ENCODE measurements at places on chromosomes 7 and 10. TPM values are rescaled to one million over a fixed set of nuclear protein-coding genes. Genes with fewer than 3 reads are reported as not detected.

- no peak overlapping the region for H3K27ac ChIP-seq
- DNase-seq: no peak
- no peaks in the 10 kb centered on the region for H3K27me3 ChIP-seq
- peaks cover 14% of the 10 kb centered on the region for H3K36me3 ChIP-seq
- peaks cover 15% of the 10 kb centered on the region for H3K4me1 ChIP-seq
- H3K4me3 ChIP-seq: no peak overlapping the region
These were observed 7.5 kb downstream of the HIBADH start for GRCh38 chr7:27655184-27655583.

DNA sequence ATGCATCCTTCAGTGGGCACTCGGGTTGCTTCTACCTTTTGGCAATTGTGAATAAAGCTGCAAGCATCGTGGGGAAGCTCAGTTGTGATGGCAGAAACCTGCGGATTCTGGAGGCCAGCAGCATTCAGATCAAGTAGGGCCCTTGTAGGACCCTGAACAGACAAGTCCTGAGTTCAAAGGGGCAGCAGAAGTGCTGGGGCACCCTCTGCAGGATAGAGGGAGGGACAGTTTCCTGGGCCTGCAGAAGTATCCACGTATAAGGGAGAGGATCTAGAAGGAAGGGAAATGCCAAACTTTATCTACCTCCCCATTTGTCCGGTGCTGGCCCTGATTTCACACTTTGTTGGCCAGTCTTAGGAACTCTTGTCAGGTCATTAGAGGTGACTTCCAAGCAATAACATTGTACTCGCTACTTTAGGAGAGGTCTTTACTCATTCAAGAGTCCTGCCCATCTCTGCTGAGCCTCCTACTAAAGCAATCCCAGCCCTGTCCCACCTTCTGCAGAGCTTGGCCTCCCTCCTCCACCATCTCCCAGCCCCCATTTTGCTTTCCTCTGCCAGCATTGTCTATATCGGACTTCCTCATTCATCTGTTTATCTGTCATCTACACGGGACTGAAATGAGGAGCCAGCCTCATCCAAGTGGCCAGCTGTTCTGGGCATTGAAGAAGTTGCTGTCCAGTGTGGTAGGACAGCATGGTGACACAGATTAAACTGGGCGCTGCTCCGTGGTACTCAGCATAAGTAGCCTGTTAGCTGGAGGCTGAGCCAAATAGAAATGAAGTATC, 26.6 kb upstream of the R3HCC1L start:
- H3K27ac ChIP-seq: no peak overlapping the region
- H3K4me1 ChIP-seq: no peaks in the 10 kb centered on the region
- no peak for DNase-seq
- H3K27me3 ChIP-seq: peaks cover 52% of the 10 kb centered on the region

GRCh38 chr10:2938869-2939268, 128.5 kb upstream of the PFKP start:
- no peaks in the 10 kb centered on the region for H3K36me3 ChIP-seq
- no peak overlapping the region for H3K4me3 ChIP-seq
- H3K27ac ChIP-seq: no peak overlapping the region

DNA sequence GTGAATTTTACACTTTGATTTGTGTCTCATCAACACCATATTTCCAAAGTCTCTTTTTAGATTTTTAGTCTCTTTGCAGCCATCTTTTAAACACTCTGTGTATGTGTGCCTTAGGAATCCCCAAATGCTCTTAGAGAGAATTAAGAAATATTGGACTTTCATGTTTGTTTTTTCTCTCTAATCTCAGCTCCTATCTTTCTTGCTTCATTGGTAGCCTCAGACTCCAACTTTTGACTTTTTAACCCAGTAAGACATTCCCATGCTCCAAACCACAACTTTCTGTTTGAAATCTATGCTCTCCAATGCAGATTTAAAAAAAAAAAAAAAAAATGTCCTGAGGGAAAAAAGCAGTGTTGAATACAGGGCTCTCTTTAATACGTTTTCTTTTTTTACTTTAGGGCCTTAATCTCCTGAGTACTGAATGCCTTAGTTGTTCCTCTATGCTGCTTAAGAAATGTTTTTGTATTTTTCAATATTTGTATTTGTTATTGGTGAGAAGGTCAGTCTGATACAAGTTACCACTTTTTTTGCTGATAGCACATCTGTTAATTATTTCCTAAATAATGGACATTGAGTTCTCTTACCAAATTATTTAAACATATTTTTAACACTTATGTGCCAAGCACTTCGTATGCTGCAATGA, 489.9 kb downstream of the NXPH1 start:
- H3K36me3 ChIP-seq: no peaks in the 10 kb centered on the region
- DNase-seq: no peak
- H3K27me3 ChIP-seq: no peaks in the 10 kb centered on the region
- no peak overlapping the region for H3K27ac ChIP-seq

DNA sequence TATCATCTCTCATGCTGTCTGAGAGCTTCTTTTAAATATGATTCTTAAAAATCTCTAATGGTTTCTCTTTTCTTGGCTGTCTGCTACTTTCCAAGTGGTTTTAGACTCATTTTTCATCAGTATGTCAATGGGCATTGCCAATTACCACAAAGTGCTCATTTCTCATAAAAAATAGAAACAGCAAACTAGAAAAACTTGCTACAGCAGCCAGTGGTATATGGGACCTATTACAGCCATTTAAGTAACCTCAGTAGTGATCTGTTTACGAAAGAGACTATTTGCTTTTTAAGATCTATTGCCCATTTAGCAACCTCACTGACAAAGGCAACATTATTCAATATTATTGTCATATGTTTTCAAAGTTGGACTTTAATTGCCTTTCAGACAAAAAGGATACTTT, 207.1 kb upstream of the RHOBTB1 start:
- H3K36me3 ChIP-seq: no peaks in the 10 kb centered on the region
- no peak for DNase-seq
- H3K27me3 ChIP-seq: peaks cover 3% of the 10 kb centered on the region
- no peak overlapping the region for H3K4me3 ChIP-seq

- no peaks in the 10 kb centered on the region for H3K27me3 ChIP-seq
- H3K27ac ChIP-seq: peak overlapping the region; percentile 90
- H3K4me3 ChIP-seq: no peak overlapping the region
- DNase-seq: no peak
- H3K4me1 ChIP-seq: peaks cover 41% of the 10 kb centered on the region
These were observed 32.8 kb downstream of the SLC16A12 start for GRCh38 chr10:89502549-89502948.

- H3K36me3 ChIP-seq: no peaks in the 10 kb centered on the region
- no peak overlapping the region for H3K4me3 ChIP-seq
- peaks cover 27% of the 10 kb centered on the region for H3K27me3 ChIP-seq
- peaks cover 4% of the 10 kb centered on the region for H3K4me1 ChIP-seq
These were observed 76.4 kb downstream of the CALN1 start for GRCh38 chr7:72335561-72336381.

- no peaks in the 10 kb centered on the region for H3K36me3 ChIP-seq
- no peak overlapping the region for H3K4me3 ChIP-seq
- DNase-seq: no peak
- no peaks in the 10 kb centered on the region for H3K27me3 ChIP-seq
These were observed 118.3 kb downstream of the RAPGEF5 start for GRCh38 chr7:22238354-22239311.

GRCh38 chr10:110786172-110786571, 85.6 kb upstream of the PDCD4 start:
- H3K4me3 ChIP-seq: no peak overlapping the region
- DNase-seq: no peak
- H3K27ac ChIP-seq: no peak overlapping the region
- H3K4me1 ChIP-seq: peaks cover 15% of the 10 kb centered on the region
- no peaks in the 10 kb centered on the region for H3K36me3 ChIP-seq

GRCh38 chr10:122148876-122149560, 122.1 kb upstream of the BTBD16 start:
- no peak for DNase-seq
- peak overlapping the region; percentile 92 for H3K27ac ChIP-seq
- no peak overlapping the region for H3K4me3 ChIP-seq
- peaks cover 51% of the 10 kb centered on the region for H3K4me1 ChIP-seq
- H3K27me3 ChIP-seq: no peaks in the 10 kb centered on the region

GRCh38 chr10:104218751-104219150, 13.4 kb downstream of the CFAP43 start:
- no peak overlapping the region for H3K4me3 ChIP-seq
- H3K27me3 ChIP-seq: peaks cover 39% of the 10 kb centered on the region
- no peaks in the 10 kb centered on the region for H3K36me3 ChIP-seq
- H3K27ac ChIP-seq: no peak overlapping the region
- H3K4me1 ChIP-seq: no peaks in the 10 kb centered on the region
- DNase-seq: no peak

GRCh38 chr10:26479766-26480492, 41.8 kb downstream of the APBB1IP start:
- H3K36me3 ChIP-seq: no peaks in the 10 kb centered on the region
- no peak overlapping the region for H3K4me3 ChIP-seq
- no peak overlapping the region for H3K27ac ChIP-seq

DNA sequence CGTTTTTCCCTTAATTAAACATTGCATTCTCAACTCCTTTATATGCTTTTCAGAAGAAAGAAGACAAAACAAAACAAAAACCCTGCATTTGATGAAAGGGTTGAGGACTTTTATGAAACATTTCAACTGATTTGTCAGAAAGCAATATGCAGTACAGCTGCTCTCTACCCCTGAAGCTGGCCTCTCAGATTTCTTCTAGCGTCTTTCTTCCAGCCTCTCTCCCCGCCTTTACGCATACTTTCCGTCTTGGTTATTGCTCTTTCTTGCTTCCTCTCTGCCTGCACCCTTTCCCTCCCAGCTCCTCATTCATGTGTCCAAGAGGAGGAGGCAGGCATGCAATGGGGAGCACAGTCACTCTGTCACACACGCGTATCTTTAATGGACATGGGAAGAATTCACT, 91.0 kb upstream of the COL1A2 start:
- peak overlapping the region; percentile 10 for H3K4me3 ChIP-seq
- peak overlapping the region; percentile 95 for H3K27ac ChIP-seq
- peaks cover 5% of the 10 kb centered on the region for H3K36me3 ChIP-seq
- DNase-seq: no peak
- H3K4me1 ChIP-seq: peaks cover 74% of the 10 kb centered on the region

GRCh38 chr7:113291058-113291457, 172.7 kb upstream of the SMIM30 start:
- H3K27ac ChIP-seq: no peak overlapping the region
- no peak overlapping the region for H3K4me3 ChIP-seq
- H3K27me3 ChIP-seq: peaks cover 6% of the 10 kb centered on the region
- H3K36me3 ChIP-seq: no peaks in the 10 kb centered on the region
- no peak for DNase-seq

DNA sequence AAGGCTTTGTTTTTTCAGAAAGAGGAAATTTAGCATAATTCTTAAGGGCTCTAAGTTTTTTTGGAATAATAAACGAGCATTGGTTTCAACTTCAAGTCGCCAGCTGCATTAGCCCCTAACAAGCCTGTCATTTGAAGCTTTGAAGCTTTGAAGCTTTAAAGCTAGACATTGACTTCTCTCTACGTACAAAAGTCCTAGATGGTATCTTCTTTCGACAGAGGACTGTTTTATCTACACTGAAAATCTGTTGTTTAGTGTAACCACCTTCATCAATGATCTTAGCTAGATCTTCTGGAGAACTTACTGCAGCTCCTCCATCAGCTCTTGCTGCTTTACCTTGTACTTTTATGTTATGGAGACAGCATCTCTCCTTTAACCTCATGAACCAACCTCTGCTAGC, 79.6 kb upstream of the TMEM72 start:
- no peaks in the 10 kb centered on the region for H3K36me3 ChIP-seq
- DNase-seq: no peak
- no peak overlapping the region for H3K4me3 ChIP-seq
- H3K27ac ChIP-seq: no peak overlapping the region

GRCh38 chr10:78414380-78414779, 380.7 kb downstream of the RPS24 start:
- H3K4me1 ChIP-seq: no peaks in the 10 kb centered on the region
- no peak overlapping the region for H3K27ac ChIP-seq
- DNase-seq: peak; percentile 8
- H3K36me3 ChIP-seq: no peaks in the 10 kb centered on the region
- peaks cover 18% of the 10 kb centered on the region for H3K27me3 ChIP-seq

DNA sequence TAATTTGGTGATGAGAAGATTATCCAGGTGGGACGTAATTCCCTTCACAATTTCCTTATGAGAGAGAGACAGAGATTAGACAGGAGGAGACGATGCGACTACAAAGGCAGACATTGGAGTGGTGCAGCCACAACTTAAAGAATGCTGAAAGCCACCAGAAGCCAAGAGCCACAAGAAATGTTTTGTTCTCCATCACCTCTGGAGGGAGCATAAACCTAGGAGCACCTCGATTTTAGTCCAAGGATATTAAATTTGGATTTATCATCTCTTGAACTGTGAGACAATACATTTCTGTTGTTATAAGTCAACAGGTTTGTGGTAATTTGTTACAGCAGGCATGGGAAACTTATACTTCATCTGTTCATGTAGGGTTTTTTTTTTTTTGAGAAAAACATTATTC, 418.9 kb downstream of the DGKB start:
- no peaks in the 10 kb centered on the region for H3K36me3 ChIP-seq
- H3K4me1 ChIP-seq: no peaks in the 10 kb centered on the region
- H3K27me3 ChIP-seq: peaks cover 2% of the 10 kb centered on the region
- no peak overlapping the region for H3K27ac ChIP-seq
- H3K4me3 ChIP-seq: no peak overlapping the region

- peaks cover 12% of the 10 kb centered on the region for H3K36me3 ChIP-seq
- DNase-seq: no peak
- no peak overlapping the region for H3K4me3 ChIP-seq
These were observed 29.9 kb downstream of the SNX13 start for GRCh38 chr7:17910377-17910776.

DNA sequence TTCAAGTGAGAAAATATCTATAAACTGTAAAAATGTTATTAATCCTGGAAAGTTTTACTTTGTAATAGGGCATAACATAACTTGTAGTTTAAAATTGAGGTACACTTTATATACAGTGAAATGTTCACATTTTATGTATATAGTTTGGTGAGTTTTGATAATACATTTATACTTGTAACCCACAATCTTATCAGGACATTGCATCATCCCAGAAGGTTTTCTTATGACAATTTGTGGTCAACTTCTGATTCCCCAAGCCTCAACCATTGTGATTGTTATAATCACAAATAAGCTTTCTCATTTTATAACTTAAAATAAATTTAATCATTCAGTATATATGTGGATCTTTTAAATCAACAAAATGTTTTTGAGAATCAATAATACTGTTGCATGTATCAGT, 151.1 kb downstream of the TFPI2 start:
- DNase-seq: no peak
- no peak overlapping the region for H3K4me3 ChIP-seq
- no peaks in the 10 kb centered on the region for H3K36me3 ChIP-seq
- H3K4me1 ChIP-seq: peaks cover 7% of the 10 kb centered on the region
- no peak overlapping the region for H3K27ac ChIP-seq
- H3K27me3 ChIP-seq: peaks cover 56% of the 10 kb centered on the region

DNA sequence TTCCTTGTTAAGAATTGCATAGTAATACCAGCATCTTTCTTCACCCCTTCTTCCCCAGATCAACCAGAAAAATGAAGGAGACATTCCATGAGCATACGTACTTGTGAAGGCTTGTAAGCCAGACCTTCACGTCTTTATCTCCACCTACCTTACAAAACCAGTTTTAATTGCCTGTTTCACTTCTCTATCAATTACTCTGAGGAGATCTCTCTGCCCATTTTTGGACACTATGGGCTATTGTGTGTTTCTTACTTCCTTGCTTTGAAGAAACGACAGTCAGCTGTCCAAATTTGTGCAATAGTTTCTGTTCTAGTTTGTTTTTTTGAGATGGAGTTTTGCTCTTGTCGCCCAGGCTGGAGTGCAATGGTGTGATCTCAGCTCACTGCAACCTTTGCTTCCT, 349.7 kb upstream of the MBL2 start:
- no peak overlapping the region for H3K27ac ChIP-seq
- no peaks in the 10 kb centered on the region for H3K27me3 ChIP-seq
- H3K4me1 ChIP-seq: no peaks in the 10 kb centered on the region
- H3K4me3 ChIP-seq: no peak overlapping the region
- no peaks in the 10 kb centered on the region for H3K36me3 ChIP-seq

The ATRNL1 gene
- total RNA-seq: 20.2 TPM

The MMRN2 gene
- total RNA-seq: 0.57 TPM

The GATA3 gene
- not detected for total RNA-seq

The PKD2L1 gene
- total RNA-seq: not detected

The CPVL gene
- total RNA-seq: 2.0 TPM

The FAM204A gene
- 62.3 TPM for total RNA-seq

The CUL1 gene
- 45.6 TPM for total RNA-seq

All from osteocyte (in vitro differentiated cells).